ENCODE measurements at places on chromosomes 4 and X.

DNA sequence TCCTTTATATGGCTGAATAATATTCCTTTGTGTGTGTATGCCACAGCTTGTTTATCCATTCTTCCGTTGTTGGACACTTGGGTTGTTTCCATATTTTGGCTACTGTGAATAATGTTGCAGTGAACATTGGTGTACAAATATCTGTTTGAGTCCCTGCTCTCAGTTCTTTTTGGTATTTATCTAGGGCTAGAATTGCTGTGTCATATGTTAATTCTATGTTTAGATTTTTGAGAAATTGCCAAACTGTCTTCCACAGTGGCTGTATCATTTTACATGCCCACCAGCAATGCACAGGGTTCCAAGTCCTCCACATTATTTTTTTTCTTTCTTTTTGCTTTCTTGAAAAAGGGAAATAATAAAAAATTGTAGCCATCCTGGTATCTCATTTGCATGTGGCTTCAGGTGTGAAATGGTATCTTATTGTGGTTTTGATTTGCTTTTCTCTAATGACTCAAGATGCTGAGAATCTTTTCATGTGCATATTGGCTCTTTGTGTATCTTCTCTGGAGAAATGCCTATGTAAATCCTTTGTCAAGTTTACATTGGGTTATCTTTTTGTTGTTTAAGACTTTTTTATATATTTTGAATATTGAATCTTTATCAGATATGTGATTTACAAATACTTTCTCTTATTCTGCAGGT lies 129.7 kb downstream of the RAPGEF2 start:
- no peak for DNase-seq

GRCh38 chr4:142551517-142552305 lies 294.4 kb downstream of the INPP4B start:
- peak; percentile 34 for DNase-seq

GRCh38 chr4:42716996-42717395 lies 60.1 kb upstream of the ATP8A1 start:
- no peak for DNase-seq

GRCh38 chr4:107896646-107897045 lies 34.7 kb upstream of the CYP2U1 start:
- no peak for DNase-seq

GRCh38 chrX:100263650-100264049 lies 146.4 kb downstream of the PCDH19 start:
- no peak for DNase-seq

DNA sequence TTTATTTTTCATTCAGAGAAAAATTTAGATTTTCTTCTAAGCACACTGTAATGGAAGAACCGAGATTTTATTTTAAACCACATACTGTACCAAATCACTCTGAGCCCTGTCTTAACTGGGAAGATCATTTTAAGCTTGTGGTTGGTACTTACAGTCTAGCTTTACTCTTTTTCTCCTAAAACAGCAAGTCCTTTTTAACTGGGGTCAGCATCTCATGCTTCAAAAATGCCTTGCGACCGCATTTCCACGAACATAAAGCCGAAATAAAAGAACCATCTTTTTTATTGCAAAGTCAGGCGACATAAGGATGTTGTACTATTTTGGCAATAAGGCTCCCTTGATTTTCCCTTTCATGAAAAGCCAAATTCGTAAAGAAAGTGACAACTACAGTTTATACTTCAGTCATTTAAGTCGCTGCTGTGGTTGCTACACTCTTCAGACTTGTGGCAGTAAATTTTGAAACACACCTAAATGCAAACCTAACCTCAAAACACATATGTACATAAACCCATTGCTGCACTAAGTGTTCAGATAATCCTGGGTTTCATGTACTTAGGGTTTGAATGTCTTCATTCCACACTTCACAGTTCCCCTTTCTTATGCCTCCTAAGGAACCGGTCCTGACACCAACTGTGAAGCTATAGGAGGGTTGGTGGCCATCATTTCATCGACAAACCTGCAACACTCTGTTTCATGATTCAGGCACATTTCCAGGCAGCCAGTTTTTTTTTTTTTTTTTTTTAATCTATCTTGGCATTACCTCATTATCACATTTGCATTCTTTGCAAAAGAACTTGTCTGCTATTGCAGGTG lies 3.0 kb downstream of the STOX2 start:
- no peak for DNase-seq

GRCh38 chrX:47482065-47482511 lies 934 bp downstream of the ZNF41 start:
- no peak for DNase-seq

GRCh38 chr4:10336471-10336870 lies 120.8 kb downstream of the ZNF518B start:
- peak; percentile 95 for DNase-seq

GRCh38 chr4:115505326-115505725 lies 391.9 kb upstream of the NDST4 start:
- DNase-seq, result no peak

All from M059J (cell line).